MV-4-11 (cell line): ENCODE measurements at places on chromosomes 13 and 19.
A peak's percentile ranks its signal among the peaks of the same experiment; 100 is the strongest.

DNA sequence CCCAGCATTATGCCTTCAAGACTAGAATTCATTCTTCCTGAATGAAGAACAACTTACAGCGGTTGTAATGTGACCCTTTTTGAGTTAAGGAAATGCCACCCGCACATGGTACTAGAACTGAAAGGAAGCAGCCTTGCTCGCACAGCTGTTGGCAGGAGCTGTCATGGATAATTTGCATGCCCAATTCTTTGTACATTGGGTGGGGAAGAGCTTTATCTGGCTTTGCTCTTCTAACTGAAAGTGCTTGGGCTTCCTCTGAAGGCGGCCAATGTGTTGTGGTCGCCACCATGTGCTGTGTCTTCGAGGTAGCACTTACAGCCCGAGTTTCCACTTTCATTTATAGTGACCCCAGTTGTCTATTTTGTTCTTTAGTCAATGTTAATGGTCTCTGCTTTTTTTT, 3.4 kb downstream of the CCNE1 start:
- DNase-seq: peak; percentile 82

DNA sequence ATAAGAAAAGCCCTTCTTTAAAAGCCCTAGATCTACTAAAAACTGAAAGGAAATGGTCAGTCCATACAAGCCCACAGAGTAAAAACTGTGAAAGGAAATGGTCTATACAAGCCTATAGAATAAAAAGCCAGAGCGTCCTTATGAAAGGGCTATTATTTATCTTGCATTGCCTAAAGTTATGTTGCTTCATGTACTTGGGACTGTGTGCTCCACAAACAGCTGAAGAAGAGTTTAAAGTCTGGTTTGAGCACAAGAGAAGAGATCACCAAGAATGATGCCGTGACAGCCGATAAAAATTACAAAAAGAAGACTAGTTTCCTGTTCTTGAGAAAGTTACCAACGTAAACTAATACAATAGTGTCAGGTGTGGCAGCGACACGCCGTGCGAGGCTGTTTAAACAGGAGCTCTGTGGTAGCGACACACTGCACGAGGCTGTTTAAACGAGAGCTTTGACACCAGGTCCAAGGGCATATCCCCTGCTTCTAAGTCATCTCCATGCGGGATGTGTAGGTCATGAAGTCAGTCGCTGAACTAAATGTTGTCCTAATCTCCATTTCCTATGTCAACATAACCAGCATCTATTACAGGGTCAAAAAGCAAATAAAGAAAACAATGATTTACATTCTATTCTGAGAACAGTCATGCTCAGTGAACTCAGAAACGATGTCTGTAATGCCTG, 24.9 kb downstream of the PCID2 start:
- DNase-seq: no peak

- no peak for DNase-seq
Observed at GRCh38 chr13:58884353-58885209, 1253.0 kb downstream of the PCDH17 start.

- DNase-seq: peak; percentile 23
Observed at GRCh38 chr13:29577136-29578051, 18.1 kb downstream of the SLC7A1 start.

- DNase-seq: no peak
Observed at GRCh38 chr19:389255-389934, 19.6 kb downstream of the C2CD4C start.
